Neuronal stem cell (in vitro differentiated cells): ENCODE measurements at places on chromosomes 5 and 9.

GRCh38 chr5:139647506-139648204 is 494 bp upstream of the CXXC5 start:
- H3K4me3 ChIP-seq: peak overlapping the region; percentile 56
- DNase-seq: no peak
- peaks cover 23% of the 10 kb centered on the region for H3K27me3 ChIP-seq
- peaks cover 41% of the 10 kb centered on the region for H3K4me1 ChIP-seq
- no peaks in the 10 kb centered on the region for H3K36me3 ChIP-seq

DNA sequence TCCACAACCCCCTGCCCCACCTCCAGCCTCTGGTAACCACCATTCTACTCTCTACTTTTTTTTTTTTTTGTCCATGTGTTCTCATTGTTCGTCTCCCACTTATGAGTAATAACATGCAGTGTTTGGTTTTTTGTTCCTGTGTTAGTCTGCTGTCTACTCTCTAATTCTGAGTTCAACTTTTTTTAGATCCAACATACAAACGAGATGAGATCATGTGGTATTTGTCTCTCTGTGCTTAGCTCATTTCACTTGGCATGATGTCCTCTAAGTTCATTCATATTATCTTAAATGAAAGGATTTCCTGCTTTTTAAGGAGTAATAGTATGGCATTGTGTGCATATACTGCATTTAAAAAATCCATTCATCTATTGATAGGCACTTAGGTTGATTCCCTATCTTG is 130.9 kb downstream of the NMUR2 start:
- H3K36me3 ChIP-seq: no peaks in the 10 kb centered on the region
- no peak overlapping the region for H3K27ac ChIP-seq
- H3K4me1 ChIP-seq: no peaks in the 10 kb centered on the region
- no peaks in the 10 kb centered on the region for H3K27me3 ChIP-seq

DNA sequence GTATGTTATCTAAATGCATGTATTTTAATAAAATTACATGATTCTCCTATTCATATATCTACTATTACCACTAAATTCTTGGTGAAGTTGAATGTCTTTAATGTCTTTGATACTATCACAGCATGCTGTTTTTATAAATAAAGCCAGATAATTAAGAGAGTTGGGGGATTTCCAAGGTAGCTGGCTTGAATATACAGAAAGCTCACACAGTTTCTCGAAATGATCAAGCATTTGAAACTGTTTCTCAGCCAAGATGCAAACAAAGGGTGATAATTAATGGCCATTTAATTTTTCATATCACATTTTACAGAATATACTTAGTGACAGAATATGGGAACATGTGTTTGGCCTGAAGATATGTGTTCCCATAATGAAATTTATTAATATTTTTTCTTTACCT is 145.6 kb upstream of the CDH12 start:
- no peaks in the 10 kb centered on the region for H3K27me3 ChIP-seq
- H3K4me1 ChIP-seq: no peaks in the 10 kb centered on the region
- no peak overlapping the region for H3K27ac ChIP-seq
- H3K4me3 ChIP-seq: no peak overlapping the region
- H3K36me3 ChIP-seq: no peaks in the 10 kb centered on the region

DNA sequence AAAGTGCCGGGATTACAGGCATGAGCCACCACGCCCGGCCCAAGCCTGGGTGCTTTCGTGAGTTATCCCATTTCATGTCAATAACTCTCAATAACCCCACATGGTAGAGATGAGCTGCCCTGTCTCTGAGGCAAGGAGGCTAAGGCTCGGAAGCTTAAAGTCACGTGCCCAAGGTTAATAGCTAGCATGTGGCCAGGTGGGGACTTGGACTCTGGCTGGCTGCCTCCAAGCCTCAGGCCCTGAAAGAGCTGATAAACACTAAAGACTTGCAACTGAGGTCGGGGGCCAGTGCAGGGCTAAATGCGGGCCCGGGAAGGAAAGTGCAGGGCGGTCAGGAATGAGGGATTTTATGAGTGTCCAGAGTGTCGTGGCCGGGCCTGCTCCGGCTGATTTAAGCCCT is 30.9 kb upstream of the BARHL1 start:
- DNase-seq: no peak
- no peak overlapping the region for H3K4me3 ChIP-seq
- H3K4me1 ChIP-seq: peaks cover 31% of the 10 kb centered on the region
- no peaks in the 10 kb centered on the region for H3K27me3 ChIP-seq
- no peaks in the 10 kb centered on the region for H3K36me3 ChIP-seq

DNA sequence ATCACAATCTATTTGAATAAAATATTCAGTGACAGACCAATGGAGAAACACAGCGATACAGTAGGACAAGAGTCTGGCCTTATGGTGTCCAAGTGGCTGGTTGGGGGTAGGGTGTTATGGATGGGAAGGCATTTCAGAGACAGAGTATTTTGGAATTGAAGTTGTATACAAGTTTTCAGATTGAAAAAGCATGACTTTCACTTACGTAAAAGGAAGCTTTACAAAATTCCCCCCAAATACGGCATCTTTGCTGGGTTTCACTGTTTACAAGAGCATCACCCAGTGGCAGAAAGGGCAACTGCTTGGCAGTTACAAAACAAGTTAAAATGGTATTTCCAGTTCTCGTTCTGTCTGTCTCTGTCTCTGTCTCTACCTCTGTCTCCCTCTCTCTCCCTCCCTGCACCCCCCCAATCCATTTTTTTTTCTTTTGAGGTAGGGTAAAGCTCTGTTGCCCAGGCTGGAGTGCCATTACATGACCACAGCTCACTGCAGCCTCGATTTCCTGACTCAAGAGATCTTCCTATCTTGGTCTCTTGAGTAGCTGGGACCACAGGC is 86.2 kb downstream of the PTPN3 start:
- H3K4me1 ChIP-seq: peaks cover 19% of the 10 kb centered on the region

DNA sequence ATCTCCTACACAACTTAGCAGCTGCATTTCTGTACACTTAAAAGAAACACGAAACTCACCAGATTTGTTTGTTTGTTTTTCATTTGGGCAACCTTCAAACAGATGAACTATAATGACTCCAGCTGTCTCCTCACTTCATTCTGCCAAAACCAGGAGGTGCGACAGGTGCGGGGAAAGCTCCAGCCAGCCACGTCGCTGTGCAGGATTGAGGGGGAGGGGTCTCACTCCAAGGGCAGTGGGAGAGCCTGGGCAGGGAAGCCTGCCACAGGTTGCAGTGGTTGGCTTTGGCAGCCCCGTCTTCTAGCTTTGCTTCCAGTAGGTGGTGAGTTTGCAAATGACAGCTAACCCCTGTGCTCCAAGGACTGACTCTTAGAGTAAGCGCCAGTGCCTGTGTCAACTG is 215.8 kb downstream of the CEMIP2 start:
- no peak overlapping the region for H3K27ac ChIP-seq
- H3K4me3 ChIP-seq: no peak overlapping the region
- no peak for DNase-seq
- no peaks in the 10 kb centered on the region for H3K4me1 ChIP-seq

- H3K27me3 ChIP-seq: no peaks in the 10 kb centered on the region
- H3K4me3 ChIP-seq: no peak overlapping the region
- no peak overlapping the region for H3K27ac ChIP-seq
These were observed 34.1 kb upstream of the NR4A3 start for GRCh38 chr9:99787556-99787955.

- no peak for DNase-seq
- H3K36me3 ChIP-seq: peaks cover 26% of the 10 kb centered on the region
- H3K4me1 ChIP-seq: peaks cover 34% of the 10 kb centered on the region
- no peaks in the 10 kb centered on the region for H3K27me3 ChIP-seq
- peak overlapping the region; percentile 22 for H3K27ac ChIP-seq
- H3K4me3 ChIP-seq: no peak overlapping the region
These were observed 23.1 kb downstream of the CRB2 start for GRCh38 chr9:123378956-123379660.

DNA sequence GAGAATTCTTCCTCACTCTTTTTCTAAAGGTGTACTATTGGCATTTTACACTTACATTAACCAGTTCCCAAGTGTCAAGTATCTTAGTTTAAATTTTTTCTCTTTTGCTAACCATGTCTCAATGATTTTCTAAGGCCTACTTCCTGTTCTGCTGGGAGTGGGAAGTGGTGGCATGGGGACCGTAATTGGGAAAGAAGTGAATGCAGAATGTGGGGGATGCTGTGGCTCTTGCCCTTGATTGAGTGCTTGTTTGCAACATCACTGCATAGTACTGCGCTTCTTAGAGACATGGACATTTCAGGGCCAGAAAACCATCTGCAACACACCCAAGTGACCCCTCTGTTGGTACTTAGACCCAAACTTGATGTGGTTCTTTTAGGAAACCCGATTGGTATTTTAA is 32.8 kb downstream of the MRRF start:
- peaks cover 8% of the 10 kb centered on the region for H3K36me3 ChIP-seq
- H3K4me3 ChIP-seq: no peak overlapping the region
- no peak overlapping the region for H3K27ac ChIP-seq
- no peaks in the 10 kb centered on the region for H3K27me3 ChIP-seq

DNA sequence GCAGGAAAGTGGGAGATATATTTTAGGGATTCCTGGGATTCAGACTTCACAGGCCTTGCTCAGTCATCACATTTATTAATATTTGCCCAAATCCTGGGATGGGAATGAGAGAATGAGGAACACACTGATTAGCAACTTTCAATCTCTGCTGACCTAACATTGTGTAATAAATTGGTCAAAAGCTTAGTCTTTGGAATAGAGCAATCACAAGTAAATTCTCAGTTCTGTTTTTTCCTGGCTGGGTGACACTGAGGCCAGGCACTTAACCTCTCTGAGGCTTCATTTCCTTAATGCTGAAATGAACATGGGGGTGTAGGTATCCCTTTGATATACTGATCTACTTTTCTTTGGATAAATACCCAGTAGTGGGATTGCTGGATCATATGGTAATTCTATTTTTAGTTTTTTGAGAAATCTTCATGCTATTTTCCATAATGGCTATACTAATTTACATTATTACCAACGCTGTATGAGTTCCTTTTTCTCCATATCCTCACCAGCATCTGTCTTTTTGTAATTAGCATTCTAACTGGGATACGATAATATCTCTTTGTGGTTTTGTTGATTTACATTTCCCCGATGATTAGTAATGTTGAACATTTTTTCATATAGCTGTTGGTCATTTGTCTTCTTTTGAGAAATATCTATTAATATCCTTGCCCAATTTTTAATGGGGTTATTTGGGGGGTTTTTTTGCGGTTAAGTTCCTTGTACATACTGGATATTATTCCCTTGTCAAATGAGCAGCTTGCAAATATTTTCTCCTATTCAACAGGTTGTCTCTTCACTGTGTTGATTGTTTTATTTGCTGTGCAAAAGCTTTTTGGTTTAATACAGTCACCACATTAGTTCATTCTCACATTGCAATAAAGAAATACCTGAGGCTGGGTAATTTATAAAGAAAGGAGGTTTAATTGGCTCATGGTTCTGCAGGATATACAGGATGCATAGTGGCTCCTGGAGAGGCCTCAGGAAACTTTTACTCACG is 36.8 kb upstream of the NIPBL start:
- no peaks in the 10 kb centered on the region for H3K4me1 ChIP-seq
- no peaks in the 10 kb centered on the region for H3K27me3 ChIP-seq
- no peak overlapping the region for H3K4me3 ChIP-seq
- no peak overlapping the region for H3K27ac ChIP-seq

DNA sequence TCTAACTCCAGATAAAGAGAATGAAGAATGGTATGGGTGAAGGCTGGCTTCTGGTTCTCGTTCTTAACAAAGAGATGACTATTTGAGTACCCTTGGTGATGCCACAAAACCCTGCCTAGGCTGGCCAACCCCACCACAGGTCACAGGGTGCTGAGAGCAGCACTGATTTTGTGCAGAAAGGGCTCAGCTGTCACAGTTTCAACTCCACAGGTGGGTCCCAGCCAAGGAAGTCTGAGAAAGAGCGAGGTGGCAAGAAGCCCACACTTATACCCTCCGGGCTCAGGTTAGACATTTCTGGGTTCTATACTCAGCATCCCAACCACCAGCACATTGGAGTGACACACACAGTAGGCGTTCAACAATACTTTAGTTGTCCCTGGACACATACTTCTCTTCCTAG is 118.1 kb downstream of the SLIT3 start:
- no peak for DNase-seq
- H3K4me1 ChIP-seq: no peaks in the 10 kb centered on the region
- no peaks in the 10 kb centered on the region for H3K36me3 ChIP-seq
- H3K27me3 ChIP-seq: no peaks in the 10 kb centered on the region

GRCh38 chr9:122200960-122201595 is 27.7 kb downstream of the LHX6 start:
- peaks cover 89% of the 10 kb centered on the region for H3K27me3 ChIP-seq
- H3K4me3 ChIP-seq: no peak overlapping the region
- H3K36me3 ChIP-seq: no peaks in the 10 kb centered on the region
- no peak for DNase-seq
- H3K27ac ChIP-seq: no peak overlapping the region

- no peaks in the 10 kb centered on the region for H3K27me3 ChIP-seq
- no peaks in the 10 kb centered on the region for H3K36me3 ChIP-seq
- DNase-seq: no peak
- no peak overlapping the region for H3K27ac ChIP-seq
These were observed 123.5 kb upstream of the CD180 start for GRCh38 chr5:67319935-67320725.

- no peak overlapping the region for H3K4me3 ChIP-seq
- DNase-seq: no peak
- H3K36me3 ChIP-seq: no peaks in the 10 kb centered on the region
- H3K27ac ChIP-seq: no peak overlapping the region
These were observed 126.4 kb downstream of the LRRC70 start for GRCh38 chr5:62705022-62705421.

DNA sequence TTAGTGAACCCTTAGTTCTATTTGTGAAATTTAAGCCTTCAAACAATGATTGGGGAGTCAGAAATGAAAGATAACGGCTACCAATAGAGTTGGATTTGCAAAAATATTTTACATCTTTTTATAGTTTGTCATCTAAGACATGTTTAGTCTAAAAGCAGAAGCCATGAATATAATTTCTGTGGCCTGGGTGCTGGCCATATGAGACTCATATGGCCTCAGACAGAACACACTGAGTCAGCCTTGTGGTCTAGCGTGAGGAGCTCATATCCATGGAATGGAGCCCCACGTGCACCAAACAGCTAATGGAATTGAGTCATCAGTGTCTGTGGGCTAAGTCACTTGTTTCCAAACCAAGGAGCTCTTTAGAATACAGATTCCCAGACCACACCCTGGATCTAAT is 240.7 kb upstream of the NREP start:
- H3K27ac ChIP-seq: no peak overlapping the region
- no peaks in the 10 kb centered on the region for H3K4me1 ChIP-seq
- no peaks in the 10 kb centered on the region for H3K36me3 ChIP-seq
- DNase-seq: no peak
- H3K4me3 ChIP-seq: no peak overlapping the region

DNA sequence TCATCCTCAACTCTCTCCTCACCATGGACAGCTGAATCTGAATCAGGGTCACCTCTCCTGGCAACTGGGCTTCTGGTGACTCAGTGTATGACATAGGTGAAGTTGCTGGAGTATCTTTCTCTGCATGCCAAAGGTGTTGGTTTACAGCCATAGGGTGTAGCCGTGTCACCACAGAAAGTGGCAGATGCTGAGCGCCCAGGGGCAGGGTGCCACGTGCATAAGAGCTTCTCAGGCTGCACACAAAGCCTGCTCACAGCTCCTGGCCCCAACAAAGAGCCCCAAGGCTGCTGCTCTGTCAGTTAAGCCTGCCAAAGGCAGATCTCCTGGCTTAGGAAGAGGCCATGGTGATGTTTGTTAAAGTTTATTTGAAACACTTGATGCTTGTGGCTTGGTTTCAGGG is 297.7 kb upstream of the WWC1 start:
- peaks cover 2% of the 10 kb centered on the region for H3K4me1 ChIP-seq
- no peak overlapping the region for H3K27ac ChIP-seq
- DNase-seq: no peak
